ENCODE measurements at places on chromosomes 11 and 22. TPM values are rescaled to one million over a fixed set of nuclear protein-coding genes. Genes with fewer than 3 reads are reported as not detected.

DNA sequence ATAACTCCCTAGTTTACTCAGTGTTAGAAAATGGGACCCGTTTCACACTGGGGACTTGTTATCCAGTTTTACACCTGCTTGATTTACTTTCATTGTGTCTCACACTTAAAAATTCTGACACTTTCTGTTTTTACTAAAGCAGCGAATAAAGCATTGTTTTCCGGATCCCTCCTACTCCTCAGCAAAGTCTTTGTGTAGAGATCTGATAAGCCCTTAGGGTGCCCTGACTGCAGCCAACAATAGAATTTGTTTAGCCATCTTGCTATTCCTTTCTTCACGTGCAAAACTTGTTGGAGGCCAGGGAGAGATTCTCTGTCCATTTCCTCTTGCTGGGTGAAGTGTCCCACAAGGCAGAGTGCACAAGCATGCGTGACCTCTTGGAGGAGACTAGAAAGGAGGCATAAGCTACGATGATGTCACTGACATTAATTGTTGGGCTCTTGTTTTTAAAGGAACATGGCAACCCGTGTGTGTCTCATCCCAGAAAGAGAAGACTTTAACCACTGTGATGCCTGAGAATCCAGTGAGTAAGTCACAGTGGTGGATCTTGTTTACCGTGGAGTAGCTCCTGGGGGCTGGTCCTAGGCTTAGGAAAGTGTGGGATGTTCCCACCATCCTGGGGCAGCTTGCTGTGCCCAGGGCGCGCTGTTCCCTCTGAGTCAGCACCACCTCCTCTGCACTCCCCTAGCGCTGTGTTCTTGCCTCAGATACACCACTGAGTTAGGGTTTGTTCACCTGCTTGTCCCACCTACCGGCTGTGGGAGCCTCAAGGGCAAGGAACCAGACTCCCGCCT, 27.7 kb downstream of the MICAL2 start:
- H3K27ac ChIP-seq: no peak overlapping the region
- no peaks in the 10 kb centered on the region for H3K4me1 ChIP-seq
- no peak overlapping the region for H3K4me3 ChIP-seq
- no peaks in the 10 kb centered on the region for H3K36me3 ChIP-seq
- DNase-seq: no peak

DNA sequence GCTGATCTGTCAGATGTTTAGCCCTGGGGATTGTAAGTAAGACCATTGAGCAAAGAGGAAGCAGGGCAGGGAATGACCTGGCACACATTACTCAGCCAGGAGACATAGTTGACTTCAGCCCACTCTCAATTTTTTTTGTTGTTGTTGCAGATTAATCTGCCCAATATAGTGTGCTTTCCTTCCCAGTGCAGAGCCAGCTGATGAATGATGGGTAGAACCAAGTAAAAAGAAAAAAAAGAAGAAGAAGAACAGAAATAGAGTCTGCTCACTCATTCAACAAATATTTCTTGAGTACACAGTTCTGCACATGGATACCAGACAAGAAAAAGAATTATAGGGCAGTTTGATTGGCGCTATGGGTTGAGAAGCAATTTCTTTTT, 292.7 kb downstream of the ETS1 start:
- peaks cover 9% of the 10 kb centered on the region for H3K4me1 ChIP-seq
- DNase-seq: no peak
- no peak overlapping the region for H3K27ac ChIP-seq
- no peaks in the 10 kb centered on the region for H3K27me3 ChIP-seq

GRCh38 chr11:16526947-16527346, 170.6 kb upstream of the SOX6 start:
- H3K27ac ChIP-seq: no peak overlapping the region
- no peaks in the 10 kb centered on the region for H3K27me3 ChIP-seq

DNA sequence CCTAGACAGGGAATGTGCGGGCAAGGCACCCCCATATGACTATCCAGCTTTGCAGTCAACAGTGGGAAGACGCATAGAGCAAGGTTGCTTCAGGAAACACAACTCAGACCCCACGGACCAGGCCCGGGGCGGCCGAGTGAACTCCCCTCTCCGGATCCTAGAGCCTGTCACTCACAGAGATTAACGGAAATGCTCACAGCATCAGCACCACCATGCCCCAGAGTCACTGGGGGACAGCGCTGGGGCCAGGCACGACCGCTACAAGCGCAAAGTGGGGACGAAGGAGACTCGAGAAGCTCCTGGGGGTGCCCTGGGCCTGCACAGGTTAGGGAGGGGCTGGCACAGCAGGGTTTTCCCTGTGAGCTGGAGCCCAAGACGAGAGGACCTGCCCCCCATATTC, 15.9 kb downstream of the MACROD1 start:
- H3K27ac ChIP-seq: no peak overlapping the region
- DNase-seq: no peak
- no peaks in the 10 kb centered on the region for H3K36me3 ChIP-seq
- no peaks in the 10 kb centered on the region for H3K27me3 ChIP-seq
- H3K4me1 ChIP-seq: peaks cover 11% of the 10 kb centered on the region
- H3K4me3 ChIP-seq: no peak overlapping the region

CATSPERZ gene
- not detected for total RNA-seq

TMEM86A gene
- 0.70 TPM for total RNA-seq

THRSP gene
- total RNA-seq: not detected

TBC1D22A gene
- 10.7 TPM for total RNA-seq

AQP11 gene
- total RNA-seq: 1.7 TPM

Measured in GM23338 (cell line).